ENCODE measurements at places on chromosomes 3 and 15.

DNA sequence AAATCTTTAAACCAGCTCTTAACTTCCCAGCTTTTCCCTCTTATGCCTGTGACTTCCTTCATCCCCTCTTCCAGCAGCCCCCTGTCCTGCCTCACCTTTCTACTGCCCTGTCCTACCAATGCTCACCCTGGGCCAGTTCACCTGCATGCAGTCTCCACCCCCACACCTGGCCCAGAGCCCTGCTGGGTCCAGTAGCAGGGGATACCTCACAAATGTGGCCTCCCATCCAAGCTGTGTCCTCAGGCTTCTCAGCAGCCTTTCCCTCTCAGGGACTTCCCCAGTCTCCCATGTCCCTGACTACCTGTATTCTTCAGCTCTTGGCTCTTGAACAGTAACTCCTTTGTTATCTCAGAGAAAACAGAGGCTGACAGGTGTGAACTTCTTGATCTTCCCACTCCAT is 503.2 kb downstream of the MFSD1 start:
- no peak for DNase-seq

GRCh38 chr3:156606729-156607128 is 51.8 kb upstream of the SSR3 start:
- no peak for DNase-seq

GRCh38 chr3:159540882-159541495 is 447.6 kb upstream of the IL12A start:
- no peak for DNase-seq

- no peak for DNase-seq
These were observed 5.0 kb downstream of the SLC28A1 start for GRCh38 chr15:84889313-84889990.

- DNase-seq = no peak
These were observed 55.2 kb upstream of the UBE3A start for GRCh38 chr15:25493823-25494526.

Data from cortex of kidney (tissue), 1 donor.